ENCODE measurements at places on chromosomes 4 and X. TPM values are rescaled to one million over a fixed set of nuclear protein-coding genes. Genes with fewer than 3 reads are reported as not detected.

CSAG1 gene
- not detected for total RNA-seq

CRMP1 gene
- 10.0 TPM for total RNA-seq

SASH3 gene
- 0.19 TPM for total RNA-seq

DNA sequence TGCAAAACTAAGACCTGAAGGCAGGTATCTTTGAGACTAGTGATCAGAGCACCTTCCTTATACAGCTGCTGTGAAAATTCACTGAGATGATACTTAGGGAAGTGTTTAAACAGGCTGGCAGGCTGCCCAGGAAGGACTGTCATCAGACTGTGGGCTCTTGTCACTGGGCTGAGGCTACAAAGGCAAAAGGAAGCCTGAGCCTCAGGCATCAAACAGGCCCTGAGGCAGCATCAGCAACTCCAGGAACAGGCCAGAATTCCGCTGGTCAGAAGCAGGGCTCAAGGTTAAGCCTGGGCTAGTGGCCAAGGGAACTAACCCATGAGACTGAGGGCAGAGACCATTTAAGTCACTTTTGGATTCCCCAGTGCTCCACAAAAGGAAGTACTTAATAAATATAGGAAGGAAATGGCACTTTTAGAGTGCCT is 12.8 kb downstream of the PJA1 start:
- ATAC-seq = no peak

GRCh38 chr4:107719207-107719921 is 670 bp downstream of the PAPSS1 start:
- peak; percentile 4 for ATAC-seq

- ATAC-seq = no peak
Observed at GRCh38 chr4:609400-610050, 15.8 kb upstream of the PDE6B start.

GRCh38 chr4:73308286-73308685 is 49.7 kb upstream of the ANKRD17 start:
- ATAC-seq = no peak

- ATAC-seq = no peak
Observed at GRCh38 chr4:106809076-106809475, 227.0 kb downstream of the DKK2 start.

DNA sequence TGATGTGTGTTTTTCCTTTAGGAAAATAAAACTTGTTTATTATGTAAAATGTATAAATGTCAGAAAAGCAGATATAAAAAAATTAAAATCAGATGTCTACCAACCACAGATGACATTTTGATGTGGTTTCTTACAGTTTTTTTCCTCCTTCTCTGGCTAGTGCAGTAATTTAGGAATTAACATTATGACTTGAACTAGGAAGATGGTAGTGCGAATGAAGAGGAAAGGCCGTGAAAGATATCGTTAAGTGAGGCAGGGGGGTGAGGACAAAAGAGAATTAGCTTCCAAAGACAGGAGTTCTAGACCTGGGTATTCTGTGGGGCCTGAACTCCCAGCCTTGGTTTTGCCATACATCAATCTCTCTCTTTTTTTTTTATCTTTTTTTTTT is 98.0 kb downstream of the RBM47 start:
- no peak for ATAC-seq

- ATAC-seq = no peak
Observed at GRCh38 chr4:2954358-2955185, 8.6 kb downstream of the NOP14 start.

- peak; percentile 55 for ATAC-seq
Observed at GRCh38 chr4:42871671-42872290, 20.7 kb upstream of the GRXCR1 start.

- ATAC-seq = no peak
Observed at GRCh38 chr4:56317749-56318148, 69.5 kb downstream of the AASDH start.

- ATAC-seq = no peak
Observed at GRCh38 chrX:134287346-134287745, 50.4 kb downstream of the CCDC160 start.

GRCh38 chr4:113732-114131 is 10.6 kb upstream of the ZNF718 start:
- no peak for ATAC-seq
